ENCODE measurements at places on chromosomes 3 and 15.

- DNase-seq = no peak
Observed at GRCh38 chr15:67267951-67268941, 13.7 kb downstream of the IQCH start.

- no peak for DNase-seq
Observed at GRCh38 chr15:36614016-36614415, 34.6 kb downstream of the CDIN1 start.

DNA sequence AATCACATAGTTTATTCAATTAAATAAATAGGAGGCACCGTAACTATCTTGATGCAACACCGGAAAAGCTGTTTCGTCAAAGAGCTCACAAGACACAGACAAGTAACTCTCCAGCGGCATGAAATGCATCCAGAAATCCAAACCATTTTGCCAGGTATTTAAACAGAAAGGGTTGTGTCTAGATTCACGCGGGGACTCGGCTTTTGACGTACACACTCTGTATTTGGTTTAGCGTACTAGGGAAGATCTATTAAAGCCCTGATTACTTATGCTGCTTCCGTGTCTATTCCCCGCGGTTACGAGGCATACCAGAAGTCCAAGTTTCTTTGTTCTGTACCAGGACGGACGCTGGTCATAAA lies 718 bp downstream of the BNIP2 start:
- peak; percentile 10 for DNase-seq

GRCh38 chr15:25899870-25900269 lies 36.7 kb upstream of the ATP10A start:
- DNase-seq = no peak

DNA sequence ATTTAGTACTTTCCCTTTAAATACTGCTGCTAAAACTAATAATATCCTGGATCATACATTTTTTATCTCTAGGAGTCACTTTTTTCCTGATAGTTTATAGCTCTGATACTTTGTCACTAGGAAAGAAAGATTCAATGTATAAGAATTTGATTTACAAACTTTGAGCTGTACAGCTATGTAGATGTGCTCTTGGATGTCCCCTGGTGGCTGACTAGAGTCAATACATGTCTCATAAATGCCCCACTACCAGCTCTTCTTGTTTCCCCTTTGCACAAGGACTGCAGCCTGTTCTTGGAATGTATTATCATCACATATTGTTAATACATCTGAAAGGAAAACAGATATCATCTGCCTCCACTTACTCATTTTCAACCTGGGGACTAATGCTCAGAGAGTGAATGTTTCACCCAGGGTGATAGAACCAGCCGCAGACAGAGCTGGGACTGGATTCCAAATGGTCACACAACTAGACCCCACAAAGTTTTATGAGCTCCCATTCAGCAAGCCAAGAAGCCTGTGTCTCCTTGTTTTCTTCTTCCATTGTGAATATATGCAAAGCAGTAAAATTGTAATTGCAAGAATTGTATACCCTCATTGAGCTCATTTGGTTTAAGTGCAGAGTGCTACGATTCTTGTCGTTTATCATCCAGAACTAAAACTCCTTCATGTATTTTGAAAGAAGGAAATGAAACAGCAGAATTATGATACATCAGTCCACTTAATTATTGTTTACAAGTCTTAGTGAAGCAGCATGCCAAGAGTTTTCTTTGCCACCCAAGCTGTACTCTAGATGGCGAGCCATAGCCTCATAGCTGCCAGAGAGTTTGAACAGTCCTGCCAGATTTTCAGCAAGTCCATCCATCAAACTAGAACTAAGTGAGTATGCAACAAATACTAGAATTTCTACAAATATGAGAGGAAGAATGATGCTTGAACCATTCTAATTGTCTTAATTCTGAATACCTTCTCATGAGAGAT lies 261.6 kb upstream of the LMCD1 start:
- DNase-seq = no peak

DNA sequence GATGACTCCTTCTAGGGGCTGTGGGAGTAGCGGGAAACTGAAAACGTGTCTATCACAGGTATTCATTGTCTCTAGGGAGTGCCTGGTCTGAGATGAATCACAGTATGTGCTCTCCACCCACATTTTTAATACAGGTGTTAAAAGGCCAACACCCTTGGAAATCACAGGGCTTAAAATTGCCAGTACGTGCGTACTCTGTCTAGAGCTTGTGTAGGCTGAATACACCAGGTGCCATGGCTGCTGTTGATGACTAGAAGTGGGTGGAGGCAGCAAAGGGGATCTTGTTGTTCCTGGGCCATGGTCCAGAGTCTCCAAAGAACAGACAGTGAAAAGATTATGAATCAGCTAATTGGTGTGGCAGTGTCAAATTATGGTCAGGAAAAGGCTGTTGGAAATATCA lies 35.1 kb upstream of the P3H2 start:
- no peak for DNase-seq

- no peak for DNase-seq
Observed at GRCh38 chr3:13525827-13526625, 22.9 kb upstream of the FBLN2 start.

- no peak for DNase-seq
Observed at GRCh38 chr3:73144276-73144675, 82.8 kb downstream of the EBLN2 start.

GRCh38 chr3:9861201-9861600 lies 17.4 kb upstream of the RPUSD3 start:
- DNase-seq = no peak

DNA sequence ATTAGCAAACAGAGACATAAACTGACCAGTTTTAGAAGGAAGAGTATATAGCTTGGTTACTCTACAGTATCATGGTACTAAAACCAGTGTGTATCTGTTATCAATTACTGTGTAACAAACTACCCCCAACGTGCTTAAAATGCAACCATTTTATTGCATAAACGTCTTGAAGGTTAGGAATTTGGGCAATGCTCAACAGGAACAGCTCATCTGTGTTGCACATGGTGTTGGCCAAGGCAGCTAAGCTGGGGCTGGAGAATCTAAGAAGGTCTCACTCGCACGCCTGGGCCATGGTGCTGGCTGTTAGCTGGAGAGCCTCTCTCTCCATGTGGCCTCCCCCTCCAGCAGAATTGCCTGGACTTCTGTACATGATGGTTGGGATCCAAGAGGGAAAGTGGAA lies 81.2 kb upstream of the THBS1 start:
- DNase-seq = peak; percentile 66

DNA sequence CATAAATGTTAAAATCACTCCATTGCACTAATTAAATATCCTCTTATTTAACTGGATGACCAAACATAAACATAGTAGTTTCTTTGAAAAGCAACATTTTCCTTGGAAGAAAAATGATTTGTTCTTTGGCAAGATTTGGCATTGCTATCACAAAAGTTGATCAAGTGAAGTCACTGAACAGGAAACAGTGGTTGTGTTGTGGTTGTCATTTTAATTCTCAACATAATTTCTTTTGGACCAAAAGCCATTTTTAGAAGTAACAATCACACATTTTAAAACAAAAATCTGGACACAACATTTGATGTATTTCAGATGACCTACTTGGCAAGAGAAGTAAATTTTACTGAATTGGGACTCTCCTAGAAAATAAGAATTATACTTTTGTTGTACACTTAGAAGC lies 872.3 kb downstream of the ROBO1 start:
- no peak for DNase-seq

DNA sequence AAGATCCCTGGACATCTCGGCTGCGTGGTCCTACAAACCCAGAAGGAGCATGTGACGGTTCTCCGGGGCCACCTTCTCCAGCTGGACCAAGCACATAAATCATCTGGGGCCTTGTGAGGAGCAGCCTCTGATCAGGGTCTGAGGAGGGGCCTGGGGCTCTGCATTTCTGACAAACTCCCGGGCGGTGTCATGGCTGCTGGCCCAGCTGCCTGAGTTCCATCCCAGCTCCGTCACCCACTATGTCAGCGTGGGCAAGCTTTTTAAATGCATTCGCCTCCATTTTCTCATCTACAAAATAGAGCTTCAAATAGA lies 126.3 kb upstream of the MEF2A start:
- DNase-seq = no peak

GRCh38 chr15:73078722-73079121 lies 26.5 kb downstream of the NEO1 start:
- DNase-seq = peak; percentile 65

DNA sequence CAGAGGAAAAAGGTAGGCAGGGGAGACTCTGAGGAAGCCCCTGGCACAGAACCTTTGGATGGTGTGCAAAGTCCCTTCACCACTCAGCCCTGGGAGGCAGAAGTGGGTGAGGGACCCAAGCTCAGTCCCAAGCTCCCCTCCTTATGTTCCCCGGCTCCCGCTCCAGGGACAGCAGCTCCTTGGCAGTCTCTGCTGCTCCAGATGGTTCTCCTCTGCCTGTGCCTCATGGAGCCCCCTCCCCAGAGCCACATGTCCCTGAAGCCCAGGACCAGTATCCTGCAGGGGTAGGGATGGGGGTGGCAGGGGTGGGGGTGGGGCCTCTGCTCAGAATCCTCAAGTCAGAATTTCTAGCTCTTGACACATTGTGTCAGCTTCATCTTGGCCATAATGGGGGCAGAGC lies 8.0 kb upstream of the CAMKV start:
- DNase-seq = no peak

GRCh38 chr3:79063624-79064023 lies 704.2 kb downstream of the ROBO1 start:
- DNase-seq = no peak

DNA sequence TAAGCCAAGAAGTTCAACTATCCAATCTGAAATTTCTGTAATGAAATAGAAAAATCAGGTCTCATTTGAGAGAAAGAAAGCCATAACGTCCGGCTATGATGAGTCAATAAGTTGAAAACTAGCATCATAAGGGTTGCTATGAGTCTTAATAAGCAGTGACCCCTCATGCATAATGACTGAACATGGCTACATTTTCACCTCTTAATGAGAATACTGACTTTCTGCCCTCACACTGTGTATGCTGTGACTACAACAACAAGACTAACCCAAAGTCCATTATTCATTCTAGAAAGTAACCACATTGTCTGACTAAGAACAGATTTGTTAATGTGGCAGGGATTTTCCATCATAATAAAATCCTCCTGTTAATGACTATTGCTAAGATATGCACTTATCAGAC lies 884.0 kb upstream of the CADM2 start:
- no peak for DNase-seq

DNA sequence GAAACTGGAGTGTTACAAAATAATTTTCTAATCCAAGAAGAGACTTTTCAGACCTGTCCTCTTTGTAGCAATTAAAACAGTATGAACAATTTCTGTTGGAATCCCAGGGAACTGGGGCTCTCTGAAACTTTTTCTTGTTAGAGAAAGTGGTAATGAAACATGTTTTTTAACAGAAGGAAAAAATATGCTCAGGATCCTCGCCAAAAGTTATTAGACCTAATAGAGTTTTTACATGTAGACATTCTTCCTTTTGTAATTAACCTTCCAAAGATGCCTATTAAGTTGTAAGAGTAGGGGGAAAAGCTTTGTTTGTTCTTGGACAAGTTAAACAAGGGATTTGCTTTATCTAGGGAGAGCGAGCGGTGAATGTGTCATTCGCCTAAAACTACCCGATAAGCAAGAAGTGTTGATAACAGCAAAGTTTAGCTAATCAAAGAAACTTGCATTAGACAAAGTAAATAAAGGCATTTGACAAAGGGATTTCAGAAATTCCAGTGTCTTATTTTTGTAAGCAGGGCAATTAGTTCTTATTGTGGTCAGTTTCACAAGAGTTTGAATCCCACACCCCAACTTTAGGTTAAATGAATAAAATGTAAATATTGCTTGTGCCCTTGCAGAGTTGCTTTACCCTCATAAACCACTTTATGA lies 2.3 kb downstream of the RARB start:
- no peak for DNase-seq

GRCh38 chr3:120497818-120498217 lies 47.0 kb upstream of the FSTL1 start:
- no peak for DNase-seq

- no peak for DNase-seq
Observed at GRCh38 chr3:64019271-64019670, 4.0 kb downstream of the PSMD6 start.

GRCh38 chr3:156513619-156514018 lies 41.3 kb downstream of the SSR3 start:
- no peak for DNase-seq

DNA sequence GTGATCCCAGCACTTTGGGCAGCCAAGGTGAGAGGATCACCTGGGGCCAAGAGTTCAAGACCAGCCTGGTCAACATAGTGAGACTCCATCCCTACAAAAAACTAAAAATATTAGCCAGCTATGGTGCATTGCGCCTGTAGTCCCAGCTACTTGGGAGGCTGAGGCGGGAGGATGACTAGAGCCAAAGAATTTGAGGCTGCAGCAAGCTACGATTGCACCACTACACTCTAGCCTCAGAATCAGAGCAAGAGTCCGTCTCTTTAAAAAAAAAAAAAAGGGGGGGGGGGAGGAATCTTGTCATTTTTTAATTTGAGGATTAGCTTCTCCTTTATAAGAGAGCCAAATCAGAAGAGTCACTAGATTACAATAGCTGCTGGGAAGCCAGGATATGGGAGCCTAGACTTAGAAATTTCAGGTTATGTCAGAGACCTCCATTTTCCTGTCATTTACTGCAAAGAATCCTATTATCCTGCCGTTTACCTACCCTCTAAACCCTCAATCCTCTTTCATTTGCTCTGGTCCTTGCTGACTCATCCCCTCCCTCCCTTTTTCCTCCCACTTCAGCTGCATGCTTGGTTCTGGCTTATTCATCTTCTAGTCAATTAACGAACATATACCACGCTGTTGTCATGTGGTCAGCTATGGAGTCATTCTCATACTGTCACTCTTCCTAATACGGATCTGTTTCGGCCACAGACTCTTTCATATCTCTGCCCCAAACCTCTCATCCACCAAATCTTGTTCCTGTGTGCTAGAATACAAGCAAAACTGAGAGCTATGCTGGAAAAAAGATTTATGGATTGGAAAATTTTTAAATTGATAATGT lies 83.8 kb upstream of the PPIB start:
- DNase-seq = peak; percentile 32

DNA sequence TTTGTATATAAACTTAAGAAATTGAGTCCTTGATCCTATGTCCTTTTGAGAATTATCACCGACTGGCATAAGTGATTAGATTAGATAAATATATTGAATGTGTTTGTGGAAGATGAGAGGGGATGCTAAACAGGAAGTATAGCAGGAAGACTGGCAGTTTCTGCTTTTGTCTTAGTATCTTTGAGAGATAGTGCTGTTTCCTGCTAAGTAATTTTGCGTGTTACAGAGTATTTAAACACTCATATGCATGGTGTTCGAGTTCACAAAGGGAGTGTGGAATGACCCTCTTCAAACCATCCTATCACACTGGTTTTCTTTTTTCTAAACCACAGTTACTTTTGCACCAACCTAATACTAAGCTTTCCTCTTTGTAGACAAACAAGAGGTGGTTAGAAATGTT lies 106.0 kb downstream of the KLHL25 start:
- DNase-seq = no peak

GRCh38 chr15:27650244-27650643 lies 448.9 kb downstream of the OCA2 start:
- no peak for DNase-seq

DNA sequence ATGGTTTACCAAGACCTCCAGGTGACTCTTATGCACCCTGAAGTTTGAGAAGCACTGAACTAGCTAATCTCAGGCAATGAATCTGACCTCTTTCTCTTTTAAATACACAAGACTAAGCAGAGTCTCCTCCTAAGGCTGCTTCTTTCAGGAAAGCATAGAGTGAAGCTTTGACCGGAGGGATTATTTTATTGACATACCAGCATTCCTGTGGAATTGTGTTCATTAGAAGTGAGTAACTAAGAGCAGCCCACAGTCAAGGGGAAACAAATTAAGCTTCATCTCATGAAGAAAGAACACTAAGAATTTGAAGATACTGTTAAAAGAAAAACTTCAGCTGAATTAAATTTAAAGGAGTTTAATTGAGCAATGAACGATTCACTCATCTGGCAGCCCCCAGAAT lies 963.5 kb downstream of the NTRK3 start:
- DNase-seq = peak; percentile 24

All from fibroblast of skin of left biceps (primary cell).